Motor neuron (in vitro differentiated cells): ENCODE measurements at places on chromosomes 1 and 21. TPM values are rescaled to one million over a fixed set of nuclear protein-coding genes. Genes with fewer than 3 reads are reported as not detected.
A peak's percentile ranks its signal among the peaks of the same experiment; 100 is the strongest.

Gene CASQ1
- total RNA-seq, result 0.18 and 0.31 TPM in 2 replicates

Gene SLC2A1
- 250 and 405 TPM in 2 replicates for total RNA-seq

Gene S100A7A
- 0.10 and 0.11 TPM in 2 replicates for total RNA-seq

GRCh38 chr1:38549191-38549590, 310.4 kb downstream of the RRAGC start:
- no peak for ATAC-seq

DNA sequence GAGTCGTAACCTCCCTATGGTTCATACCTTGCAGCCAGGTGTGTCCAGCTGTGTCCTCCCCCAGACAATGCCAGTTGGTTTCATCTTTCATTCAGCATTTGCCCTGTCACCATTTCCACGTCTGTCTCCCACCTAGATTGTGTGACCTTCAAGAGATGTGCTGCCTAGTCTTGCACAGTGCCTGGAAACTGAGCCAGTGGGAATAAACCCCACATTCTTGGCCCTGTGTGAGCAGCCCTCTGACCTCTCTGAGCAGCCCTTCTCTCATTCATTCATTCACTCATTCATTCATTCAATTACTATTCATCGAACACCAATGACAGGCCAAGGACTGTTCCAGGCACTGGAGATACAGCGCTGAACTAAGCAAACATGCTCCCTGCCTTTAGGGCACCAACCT, 115.7 kb downstream of the GRIK3 start:
- ATAC-seq, result no peak

- peak; percentile 85 for ATAC-seq
Measured at GRCh38 chr1:48776393-48777218, at the start of gene BEND5. Gene BEND5 (minus strand): TSS chr1:48776891. CDS start chr1:48776831, 60 bp downstream.

DNA sequence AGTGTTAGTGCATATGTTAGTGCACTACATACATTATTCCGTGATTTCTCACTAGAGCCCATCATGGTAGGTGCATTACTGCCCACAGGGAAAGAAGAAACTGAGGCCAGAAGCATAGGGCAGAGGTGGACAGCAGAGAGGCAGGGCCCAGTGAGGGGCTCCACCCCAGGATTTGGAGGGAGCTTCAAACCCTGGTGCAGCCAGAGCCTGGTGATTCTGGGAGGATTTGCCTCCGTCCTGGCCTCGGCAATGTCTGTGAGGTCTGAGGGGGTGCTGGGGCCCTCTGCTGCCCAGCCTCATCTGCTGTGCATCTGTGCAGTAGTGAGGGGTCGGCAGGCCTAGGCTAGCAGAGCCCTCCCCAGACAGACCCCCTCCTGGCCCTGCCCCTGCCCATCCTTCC, 22.8 kb downstream of the PPFIA4 start:
- ATAC-seq, result no peak
